Lung microvascular endothelial cell (primary cell): ENCODE measurements at places on chromosomes 1 and 21. TPM values are rescaled to one million over a fixed set of nuclear protein-coding genes. Genes with fewer than 3 reads are reported as not detected.

DNA sequence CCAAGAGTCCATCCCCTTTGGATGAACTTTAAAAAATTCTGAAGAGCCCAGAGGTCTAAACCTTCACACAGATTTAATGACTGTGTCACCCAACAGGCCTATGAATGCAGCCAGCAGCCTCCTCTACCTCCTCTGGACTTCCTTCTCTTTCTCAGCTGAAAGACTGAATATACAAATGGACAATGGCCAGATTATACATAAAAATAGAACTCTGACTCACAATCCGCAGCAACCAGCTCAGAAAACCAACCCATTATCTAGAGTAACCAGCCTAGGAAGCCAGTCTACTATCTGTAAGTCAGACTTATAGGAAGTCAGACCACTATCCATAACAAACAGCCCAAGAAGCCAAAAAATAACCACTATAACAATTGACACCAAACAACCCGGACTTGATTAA, 224.5 kb downstream of the ASTN1 start:
- no peak for DNase-seq

TMEM52 gene
- under 0.01 and 0.20 TPM in 2 replicates for total RNA-seq

ENTREP3 gene
- total RNA-seq = 2.4 and 3.0 TPM in 2 replicates

DNA sequence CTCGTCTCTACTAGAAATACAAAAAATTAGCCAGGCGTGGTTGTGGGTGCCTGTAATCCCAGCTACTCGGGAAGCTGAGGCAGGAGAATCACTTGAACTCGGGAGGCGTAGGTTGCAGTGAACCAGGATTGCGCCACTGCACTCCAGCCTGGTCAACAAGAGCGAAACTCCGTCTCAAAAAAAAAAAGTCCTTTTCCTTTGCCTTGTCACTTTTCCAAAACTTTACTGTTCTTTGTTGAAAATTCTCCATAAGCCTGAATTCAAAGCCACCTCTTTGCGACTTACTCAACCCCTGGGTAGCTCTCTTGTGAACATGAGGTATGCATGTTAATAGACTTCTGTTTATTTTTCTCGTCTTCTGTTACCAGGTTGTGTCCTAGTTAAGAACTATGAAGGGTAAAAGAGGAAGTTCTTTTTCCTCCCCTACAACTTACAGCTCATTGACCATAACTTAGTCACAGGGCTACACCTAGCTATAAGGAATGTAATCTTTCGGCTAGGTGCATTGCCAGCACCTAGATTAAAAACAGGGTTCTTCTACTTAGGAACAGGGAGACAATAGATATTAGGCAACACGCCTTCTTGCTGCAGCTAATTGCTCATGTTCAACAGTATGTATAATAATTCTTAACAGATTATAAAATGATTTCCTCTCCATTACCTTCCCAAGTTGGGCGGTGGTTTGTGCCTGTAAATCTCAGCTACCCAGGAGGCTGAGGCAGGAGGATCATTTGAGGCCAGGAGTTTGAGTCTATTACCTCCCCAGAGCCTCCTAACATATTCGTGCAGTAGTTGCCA, 40.9 kb downstream of the PTAFR start:
- DNase-seq = no peak

DNA sequence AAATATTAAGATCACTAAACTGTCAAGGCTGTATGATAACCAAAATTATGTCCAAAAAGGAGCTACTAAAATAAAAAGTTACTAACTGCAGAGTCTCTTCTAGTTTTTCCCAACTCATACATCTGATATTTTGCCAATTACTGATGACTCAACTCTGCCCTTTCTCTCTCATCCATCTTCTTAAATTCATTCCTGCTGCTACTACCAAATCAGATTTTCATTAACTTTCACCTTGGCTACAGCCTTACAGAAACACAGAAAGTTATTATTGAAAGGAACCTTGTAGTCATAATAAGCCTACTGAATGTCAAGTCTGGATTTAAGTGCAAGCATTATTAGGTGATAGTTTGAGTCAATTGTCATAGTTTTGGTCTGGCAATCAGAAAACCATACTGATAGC, 273.1 kb downstream of the DPYD start:
- DNase-seq = no peak

GRCh38 chr1:10074059-10074851, 41.5 kb downstream of the UBE4B start:
- peak; percentile 66 for DNase-seq

DNA sequence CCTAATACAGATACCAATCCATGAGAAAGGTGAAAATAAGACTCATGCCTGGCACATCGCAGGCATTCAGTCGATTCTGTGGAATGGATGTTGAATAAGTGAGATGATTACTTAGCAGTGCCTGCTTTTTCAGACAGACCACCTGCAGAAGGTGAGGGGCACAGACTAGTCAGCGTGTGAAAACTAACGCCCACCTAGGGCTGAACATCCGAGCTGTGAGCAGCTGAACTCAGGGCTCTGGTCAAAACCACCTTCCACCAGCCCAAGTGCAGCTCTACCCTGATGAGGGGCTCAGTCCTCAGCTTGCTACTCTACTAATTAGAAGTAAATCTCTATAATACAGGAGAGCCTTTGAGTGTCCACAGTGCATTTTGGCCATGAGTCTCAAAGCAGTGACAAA, 32.5 kb downstream of the LMX1A start:
- no peak for DNase-seq

- DNase-seq = no peak
Observed at GRCh38 chr1:57134803-57135202, 169.0 kb upstream of the C8B start.

TFAP2E gene
- total RNA-seq = under 0.01 TPM in 2 replicates

GRCh38 chr1:22064751-22065402, 12.4 kb downstream of the CDC42 start:
- DNase-seq = no peak

DNA sequence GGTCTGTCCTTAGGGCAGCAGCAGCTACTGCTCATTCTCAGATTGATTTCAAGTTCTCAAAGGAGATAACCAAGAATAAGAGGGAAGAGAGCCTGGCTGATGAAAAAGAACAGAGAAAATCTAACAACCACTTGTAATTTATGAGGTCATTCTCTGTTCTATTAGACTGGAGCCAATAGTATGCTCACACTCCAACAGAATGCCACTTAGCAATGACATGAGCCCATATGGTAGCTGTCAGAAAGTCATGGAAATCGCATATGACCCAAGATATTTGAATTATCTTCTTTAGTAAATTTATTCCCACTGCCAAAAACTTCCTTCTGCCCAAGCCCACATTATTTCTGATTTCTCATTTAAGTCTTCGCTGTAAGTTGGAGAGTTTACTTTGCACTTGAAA, 53.7 kb upstream of the PLA2G4A start:
- no peak for DNase-seq

TCP10L gene
- total RNA-seq = 0.20 and 0.44 TPM in 2 replicates

SPATA46 gene
- not detected in 2 replicates for total RNA-seq

SPRR1A gene
- total RNA-seq = not detected in 2 replicates

- peak; percentile 92 for DNase-seq
Observed at GRCh38 chr1:66527686-66528085, 6.3 kb upstream of the SGIP1 start.

CFAP107 gene
- total RNA-seq = not detected in 2 replicates

DNA sequence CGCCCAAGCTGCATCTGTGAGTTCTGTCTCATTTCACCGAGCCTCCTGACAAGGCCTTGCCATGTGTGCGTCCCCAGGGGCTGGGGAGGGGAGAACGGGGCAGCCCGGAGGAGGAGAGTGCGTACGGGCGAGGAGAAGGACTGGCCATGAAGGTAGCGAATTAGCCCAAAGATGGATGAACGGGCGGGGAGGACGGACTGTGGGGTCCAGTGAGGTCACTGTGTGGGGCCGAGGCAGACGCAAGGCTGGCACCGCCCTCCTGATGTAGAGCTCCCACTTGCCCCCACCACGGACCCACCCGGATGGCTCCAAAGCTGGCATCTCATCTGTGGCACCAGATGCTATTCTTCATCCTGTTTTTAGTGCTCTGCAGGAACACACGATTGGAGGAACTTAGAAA, 330.4 kb downstream of the AJAP1 start:
- DNase-seq = no peak

ADCY10 gene
- total RNA-seq = not detected in 2 replicates

OR6K3 gene
- not detected in 2 replicates for total RNA-seq

- DNase-seq = no peak
Observed at GRCh38 chr1:50562106-50562505, 138.9 kb upstream of the DMRTA2 start.

PGBD5 gene
- total RNA-seq = 0.22 and 0.60 TPM in 2 replicates

- DNase-seq = no peak
Observed at GRCh38 chr1:218415726-218416125, 70.6 kb downstream of the TGFB2 start.

HSPB7 gene
- not detected in 2 replicates for total RNA-seq

DNA sequence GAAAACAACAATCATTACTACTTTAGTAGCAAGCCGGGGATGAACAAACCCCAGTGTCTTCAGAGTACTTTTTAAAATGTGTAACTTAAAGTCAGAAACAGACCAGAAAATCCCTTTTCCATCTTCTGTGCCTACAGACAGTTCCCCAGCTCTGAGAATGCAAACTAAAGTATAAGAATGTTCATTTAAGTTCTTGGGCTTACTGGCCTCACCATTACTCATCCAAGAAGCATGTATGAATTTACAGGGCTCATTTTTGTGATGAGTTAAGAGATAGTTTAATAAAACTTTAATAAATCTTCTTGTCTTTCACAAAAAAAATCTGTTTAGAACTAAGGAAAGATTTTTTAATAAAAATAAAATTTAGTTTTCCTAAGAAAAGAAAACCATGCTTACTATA, 4.6 kb downstream of the LPGAT1 start:
- no peak for DNase-seq

GRCh38 chr1:11978301-11978700, 1.9 kb upstream of the MFN2 start:
- no peak for DNase-seq

- DNase-seq = no peak
Observed at GRCh38 chr1:169305356-169305755, 62.2 kb downstream of the NME7 start.

AXDND1 gene
- total RNA-seq = under 0.01 TPM in 1 of 2 replicates, not detected in the other

GRCh38 chr1:151909167-151910149, at the start of gene THEM4:
Gene THEM4, minus strand, starts transcription at chr1:151909511. Its CDS starts 53 bp downstream, at chr1:151909458.
- peak; percentile 95 for DNase-seq

DNA sequence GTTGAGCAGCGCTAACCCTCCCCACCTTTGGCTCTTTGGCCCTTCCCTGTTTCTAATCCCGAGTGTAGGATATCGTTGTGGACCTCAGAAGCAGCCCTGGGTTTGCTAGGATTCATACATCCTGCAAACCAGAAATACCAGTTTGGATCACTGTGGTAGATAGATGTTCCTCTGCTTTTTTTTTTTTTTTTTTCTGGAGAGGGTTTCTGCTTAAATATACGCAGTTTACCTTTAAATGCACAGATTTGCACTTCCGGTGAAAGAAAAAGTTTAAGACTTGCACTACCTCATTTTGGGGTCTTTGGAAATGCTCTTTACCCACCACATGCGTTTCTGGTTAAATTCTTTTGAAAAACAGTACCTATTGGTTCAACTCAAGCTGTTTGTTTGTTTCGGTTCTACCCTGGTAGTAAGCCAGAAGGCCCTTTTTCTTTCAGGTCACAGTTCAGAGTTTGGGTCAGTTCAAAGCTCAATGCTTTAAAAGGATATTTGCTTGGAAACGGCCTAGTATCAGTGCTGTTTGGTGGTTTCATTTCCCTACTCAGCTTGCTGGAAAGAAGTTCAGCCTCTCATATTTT, 908 bp downstream of the DDI2 start:
- DNase-seq = peak; percentile 17

TBX15 gene
- under 0.01 and 4.1 TPM in 2 replicates for total RNA-seq

DNA sequence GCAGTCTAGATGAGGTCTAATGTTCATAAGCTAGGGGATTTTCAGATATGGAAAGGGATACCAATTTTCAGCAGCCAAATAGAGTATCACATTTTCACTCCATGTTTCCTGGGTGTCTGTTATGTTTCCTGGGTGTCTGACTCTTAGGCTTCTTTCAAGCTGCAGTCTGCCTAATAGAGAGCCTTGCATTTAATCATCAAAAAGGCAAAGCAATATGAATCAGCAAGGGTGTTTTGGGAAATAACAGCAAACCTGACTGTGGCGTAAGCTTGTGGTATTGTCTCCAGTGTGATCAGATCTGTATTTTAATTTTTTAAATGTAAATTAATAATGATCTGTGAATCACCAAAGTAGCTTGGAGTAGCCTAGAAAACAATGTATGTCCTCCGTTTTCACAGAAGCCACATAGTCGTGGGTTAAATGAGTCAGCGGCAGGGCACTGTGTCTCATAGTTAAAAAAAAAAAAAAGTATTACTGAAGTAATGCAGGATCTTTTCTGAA, 10.4 kb downstream of the LGALS8 start:
- peak; percentile 18 for DNase-seq

OR6N2 gene
- total RNA-seq = not detected in 2 replicates

DNA sequence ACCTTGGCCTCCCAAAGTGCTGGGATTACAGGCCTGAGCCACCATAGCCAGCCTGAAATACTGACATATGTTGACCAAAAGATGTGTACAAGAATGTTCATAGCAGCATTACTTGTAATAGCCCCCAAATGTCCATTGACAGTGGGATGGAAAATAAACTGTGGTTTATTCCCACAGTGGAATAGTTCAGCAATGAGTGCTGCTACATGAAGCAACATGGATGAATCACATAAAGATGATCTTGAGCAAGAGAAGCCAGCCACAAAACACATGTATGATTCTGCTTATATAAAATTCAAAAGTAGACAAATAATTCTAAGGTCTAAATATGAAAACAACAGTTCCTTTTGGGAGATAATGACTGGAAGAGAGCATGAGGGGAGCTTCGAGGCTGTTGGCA, 9.1 kb upstream of the CREG1 start:
- no peak for DNase-seq

DNA sequence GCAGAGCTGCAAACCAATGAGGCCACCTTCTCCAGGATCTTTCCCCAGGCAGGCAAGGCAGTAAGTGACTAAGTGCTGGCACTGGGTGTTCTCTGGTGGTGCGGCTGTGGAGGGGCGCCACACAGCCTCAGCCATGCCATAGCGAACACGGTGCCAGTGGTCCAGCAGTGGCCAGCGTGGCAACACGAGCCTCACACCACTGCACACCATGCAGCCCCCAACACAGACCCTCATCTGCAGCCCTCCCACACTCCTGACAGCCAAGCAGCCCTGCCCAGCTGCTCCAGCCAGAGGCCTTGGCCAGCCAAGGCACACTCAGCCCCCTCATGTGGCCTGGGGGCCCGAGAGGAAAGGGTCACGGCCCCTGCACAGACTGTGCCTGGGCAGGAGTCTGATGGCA, 3.0 kb downstream of the INTS11 start:
- no peak for DNase-seq

GRCh38 chr1:115980998-115981993, 5.0 kb downstream of the SLC22A15 start:
- peak; percentile 42 for DNase-seq

DNA sequence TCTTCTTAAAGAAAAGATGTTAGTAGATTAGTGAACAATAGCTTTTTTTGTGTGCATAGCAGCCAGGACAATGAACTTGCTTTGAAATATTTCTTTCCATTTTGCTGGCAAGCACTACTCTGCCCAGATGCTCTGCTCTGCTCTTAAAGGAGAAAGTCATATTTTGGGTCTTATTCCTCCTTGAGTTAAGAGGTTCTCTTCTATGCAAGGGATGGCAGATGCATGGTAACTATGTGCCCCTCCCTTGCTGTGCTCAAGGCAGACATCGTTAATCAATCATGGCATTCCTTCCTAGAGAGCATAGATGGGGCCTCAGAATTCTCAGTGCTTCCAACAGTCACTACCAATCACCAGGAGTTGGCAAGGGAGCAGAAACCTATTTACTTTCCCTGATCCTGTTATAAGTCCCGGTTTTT, 27.6 kb downstream of the NIPAL3 start:
- no peak for DNase-seq
